CD4-positive, CD25-positive, alpha-beta regulatory T cell (primary cell): ENCODE measurements at places on chromosomes 3 and 15.

DNA sequence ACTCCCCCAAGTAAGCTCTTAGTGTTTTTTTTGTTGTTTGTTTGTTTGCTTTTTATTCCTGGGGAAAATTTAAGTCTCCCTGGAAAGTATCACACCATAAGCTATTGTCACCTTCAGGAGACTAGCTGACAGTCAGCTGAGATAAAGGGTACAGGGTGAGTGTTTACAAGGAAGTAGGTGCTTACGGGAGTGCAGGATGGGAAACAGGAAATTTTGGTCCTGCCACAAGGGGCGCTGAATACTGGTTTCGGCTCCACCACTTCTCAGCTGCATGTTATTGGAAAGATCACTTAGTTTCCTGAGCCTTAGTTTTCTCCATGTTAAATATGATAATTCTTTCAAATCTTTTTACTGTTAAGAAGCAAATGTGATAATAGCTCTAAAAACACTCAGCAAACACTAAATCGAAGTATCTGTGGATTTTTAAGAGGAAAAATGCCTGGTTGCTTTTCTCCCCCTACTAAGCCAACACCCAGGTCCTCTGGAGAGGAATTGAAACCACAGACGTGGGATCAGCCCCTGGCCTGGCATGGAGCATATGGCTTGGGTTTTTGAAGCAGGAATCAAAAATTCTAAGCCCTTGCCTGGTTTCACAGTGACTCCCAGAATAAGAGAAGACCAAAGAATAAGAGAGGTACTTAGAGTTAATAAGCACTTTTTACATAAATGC is 90.7 kb downstream of the SCN11A start:
- peak; percentile 34 for DNase-seq

DNA sequence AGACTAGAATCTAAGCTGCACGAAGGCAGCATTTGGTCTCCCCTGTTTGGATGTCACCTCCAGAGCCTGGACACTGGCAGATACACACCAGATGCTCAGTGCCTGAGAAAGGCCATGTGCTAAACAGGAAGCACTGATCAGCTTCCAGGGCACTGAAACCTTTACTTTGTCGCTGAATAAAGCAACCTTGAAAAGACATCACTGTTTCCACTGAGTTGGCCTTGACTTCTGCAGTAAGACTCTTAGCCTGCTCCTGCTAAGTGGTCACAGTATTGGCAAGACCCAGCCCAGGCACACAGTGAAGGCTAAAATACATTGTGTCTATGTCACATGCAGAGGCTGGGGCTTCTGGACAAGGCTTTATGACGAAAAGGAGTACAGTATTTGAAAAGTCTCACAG is 104.3 kb upstream of the ICE2 start:
- DNase-seq: peak; percentile 62

DNA sequence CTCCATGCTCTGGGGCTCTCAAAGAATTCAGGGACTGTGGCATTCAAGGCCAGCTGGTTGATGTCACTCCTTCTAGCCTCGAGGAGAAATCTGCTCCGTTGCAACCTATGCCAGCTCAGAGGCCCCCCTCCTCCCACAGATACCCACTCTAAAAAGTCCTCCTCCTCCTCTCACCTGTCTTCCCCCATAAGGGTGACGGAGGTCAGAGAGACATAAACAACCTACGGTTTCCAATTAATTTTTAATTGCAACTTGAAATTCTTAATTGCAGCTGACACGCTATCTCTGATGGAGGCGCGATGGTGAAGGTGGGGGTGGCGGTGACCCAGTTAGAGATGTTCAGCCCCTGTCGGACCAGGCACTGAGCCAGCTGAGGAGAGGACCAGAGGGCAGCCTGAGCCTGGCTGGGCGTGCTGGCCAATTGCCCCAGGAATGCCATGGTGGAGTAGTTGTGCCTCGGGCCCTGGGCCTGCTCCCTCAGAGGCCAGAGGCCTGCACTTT is 43.2 kb upstream of the INSYN1 start:
- no peak for DNase-seq

- DNase-seq: no peak
Observed at GRCh38 chr3:46966811-46967210, 9.7 kb downstream of the CCDC12 start.

- DNase-seq: no peak
Observed at GRCh38 chr3:57755368-57755675, 787 bp upstream of the SLMAP start.

DNA sequence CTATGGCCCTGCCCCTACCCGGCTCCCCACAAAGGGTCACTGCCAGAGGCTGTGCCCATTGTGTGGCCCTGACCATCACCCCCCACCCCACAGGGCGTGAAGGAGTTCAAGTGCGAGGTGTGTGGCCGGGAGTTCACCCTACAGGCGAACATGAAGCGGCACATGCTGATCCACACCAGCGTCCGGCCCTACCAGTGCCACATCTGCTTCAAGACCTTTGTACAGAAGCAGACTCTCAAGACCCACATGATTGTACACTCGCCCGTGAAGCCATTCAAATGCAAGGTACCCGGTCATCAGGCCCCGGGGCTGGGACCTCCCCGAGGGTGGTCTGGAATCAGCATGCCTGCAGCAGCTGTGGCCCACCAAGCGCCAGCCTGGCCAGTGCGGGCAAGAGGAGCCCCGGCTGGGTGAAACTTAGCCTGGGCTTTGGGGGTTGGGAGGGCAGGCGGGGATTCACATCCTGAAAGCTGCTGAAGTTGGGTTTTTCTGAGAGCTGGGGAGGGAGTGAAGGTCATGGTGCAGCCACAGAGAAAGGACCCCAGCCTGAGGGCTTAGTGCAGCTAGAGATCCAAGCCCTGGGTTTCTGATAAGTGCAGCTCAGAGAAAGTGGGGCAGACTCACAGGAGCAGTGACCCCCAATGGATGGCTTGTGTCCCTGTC is 29.2 kb downstream of the IDH2 start:
- no peak for DNase-seq

- DNase-seq: no peak
Observed at GRCh38 chr3:179971280-179971679, 65.5 kb downstream of the PEX5L start.

- DNase-seq: no peak
Observed at GRCh38 chr15:22815766-22816165, 22.7 kb upstream of the NIPA2 start.

DNA sequence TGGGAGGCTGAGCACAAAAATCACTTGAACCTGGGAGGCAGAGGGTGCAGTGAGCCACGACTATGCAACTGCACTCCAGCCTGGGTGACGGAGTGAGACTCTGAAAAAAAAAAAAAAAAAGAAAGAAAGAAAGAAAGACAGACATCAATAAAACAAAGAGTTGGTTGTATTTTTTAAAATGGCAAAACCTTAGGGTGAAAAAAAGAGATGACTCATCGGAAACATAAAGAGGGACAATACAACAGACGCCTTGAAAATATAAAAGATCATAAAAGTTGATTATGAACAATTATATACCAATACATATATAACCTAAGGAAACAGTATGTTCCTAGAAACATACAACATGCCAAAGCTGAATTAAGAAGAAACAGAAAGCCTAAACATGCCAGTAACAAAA is 92.8 kb downstream of the SCAPER start:
- DNase-seq: no peak

- DNase-seq: no peak
Observed at GRCh38 chr3:12622335-12622734, 41.6 kb downstream of the RAF1 start.

- DNase-seq: no peak
Observed at GRCh38 chr15:41952013-41952563, 20.3 kb downstream of the EHD4 start.

DNA sequence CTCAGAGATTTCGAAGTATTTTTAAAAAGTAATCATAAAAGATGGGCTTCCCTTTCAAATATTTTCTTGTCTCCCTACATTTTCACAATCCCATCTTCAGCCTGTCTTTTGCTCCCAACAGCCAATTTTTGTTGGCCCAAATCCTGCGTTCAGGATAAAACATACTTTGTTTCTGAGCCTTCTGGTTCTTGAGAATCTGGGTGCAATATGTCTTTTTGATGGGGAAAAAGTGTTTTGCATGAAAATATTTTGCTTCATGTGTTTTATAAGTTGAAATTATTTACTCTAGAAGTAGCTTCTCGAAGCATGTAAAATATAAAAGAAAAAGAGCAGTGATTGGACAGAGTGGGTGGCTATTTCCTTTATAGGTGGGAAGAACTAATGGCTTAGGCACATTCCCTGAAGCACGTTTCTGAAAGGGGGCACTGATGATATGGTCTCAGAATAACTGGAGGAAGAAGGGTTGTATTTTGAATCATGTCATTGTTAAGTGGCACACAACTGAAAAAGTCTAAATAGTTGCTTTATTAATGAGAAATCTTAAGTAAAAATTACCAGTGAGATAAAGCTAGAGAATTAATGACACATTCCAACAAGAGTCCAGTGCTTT is 3.9 kb downstream of the UNC13C start:
- no peak for DNase-seq

DNA sequence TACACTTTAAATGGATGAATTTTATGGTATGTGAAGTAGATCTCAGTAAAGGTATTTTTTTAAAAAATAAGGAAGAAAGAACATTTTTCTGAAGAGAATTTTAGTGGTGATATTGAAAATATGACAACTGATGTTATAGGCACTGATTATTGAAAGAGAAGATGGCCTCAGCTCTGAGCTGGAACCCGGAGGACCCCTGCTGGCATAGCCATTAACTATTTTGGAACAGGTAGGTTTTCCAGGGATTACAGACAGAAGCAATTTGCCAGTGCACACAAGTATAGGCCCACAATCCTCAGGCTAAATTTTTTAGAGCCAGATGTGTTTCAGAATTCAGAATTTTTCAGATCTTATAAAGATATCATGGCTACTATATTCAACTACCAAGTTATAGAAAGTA is 315.9 kb upstream of the GPR149 start:
- no peak for DNase-seq

DNA sequence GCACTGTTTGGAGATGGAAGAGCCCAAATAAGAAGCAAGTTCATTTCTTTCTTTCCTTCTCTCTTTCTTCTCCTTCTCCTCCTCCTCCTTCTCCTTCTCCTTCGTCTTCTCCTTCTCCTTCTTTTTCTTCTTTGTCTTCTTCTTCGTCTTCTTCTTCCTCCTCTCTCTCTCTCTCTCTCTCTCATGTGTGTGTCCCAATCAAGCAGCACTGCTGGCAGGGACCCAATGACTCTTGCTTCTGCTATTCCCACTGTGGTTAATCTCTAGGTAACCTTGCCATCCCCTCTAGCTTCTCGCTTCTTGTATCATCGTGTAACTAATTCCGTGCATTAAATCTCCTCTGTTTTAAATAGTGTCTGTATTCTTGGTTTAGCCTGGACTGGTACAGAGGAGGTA is 26.1 kb upstream of the ZNF280D start:
- DNase-seq: no peak

GRCh38 chr15:78299101-78299930 is at the start of gene SKIC8:
Gene SKIC8 (minus strand): TSS chr15:78299609. CDS start chr15:78295686, 3,923 bp downstream.
- peak; percentile 94 for DNase-seq

DNA sequence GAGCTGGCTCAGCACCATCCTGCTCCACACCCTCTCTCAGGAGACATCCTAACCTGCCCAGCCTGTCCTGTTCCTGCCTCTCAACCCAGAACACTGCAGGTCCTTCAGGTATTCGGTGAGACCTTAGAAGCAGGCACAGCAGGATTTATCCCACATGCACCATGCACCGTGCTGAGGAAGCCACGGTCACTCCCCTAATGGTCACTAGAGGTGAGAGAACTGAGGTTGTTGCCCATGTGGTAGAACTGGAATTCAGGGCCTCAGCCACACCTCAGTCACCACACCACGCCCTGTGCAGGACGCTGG is 36.9 kb downstream of the APBA2 start:
- DNase-seq: no peak

DNA sequence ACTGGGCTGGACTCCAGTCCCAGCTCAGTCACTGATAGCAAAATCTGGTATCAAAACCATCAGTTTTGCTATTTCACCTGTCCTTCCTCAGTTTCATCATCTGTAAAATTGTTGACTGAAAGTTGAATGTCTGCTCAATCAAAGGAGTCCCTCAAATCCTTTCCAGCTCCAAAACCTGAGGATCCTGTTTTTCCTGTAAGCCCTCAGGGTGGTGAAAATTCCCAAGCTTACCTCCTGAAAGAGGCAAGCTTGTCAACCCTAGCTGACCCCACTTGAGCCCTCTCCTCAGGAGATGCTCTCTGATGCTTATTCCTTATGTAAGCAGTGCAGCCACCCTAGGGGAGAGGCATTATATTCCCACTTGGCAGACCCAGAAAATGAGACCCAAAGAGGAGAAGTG is 82.6 kb downstream of the HMG20A start:
- DNase-seq: no peak

GRCh38 chr15:31086344-31086743 is 15.2 kb downstream of the TRPM1 start:
- no peak for DNase-seq

DNA sequence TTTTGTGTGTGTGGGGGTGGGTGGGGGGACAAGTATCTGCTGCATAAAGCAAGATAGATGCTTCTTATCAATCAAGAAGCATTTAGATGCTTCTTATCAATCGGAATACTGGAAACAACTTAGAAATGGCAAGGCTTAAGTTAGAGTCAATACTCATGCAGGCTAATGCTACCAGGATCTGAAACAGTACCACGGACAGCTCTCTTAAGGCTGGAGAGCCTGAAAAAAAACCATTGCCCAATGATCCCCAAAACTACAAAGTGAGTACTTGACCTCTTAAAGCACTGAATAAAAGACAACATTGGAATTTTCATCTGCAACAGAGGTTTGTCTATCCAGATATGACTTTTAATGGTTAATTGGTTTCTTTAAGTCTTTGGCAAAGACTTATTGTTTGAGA is 262.3 kb downstream of the GAP43 start:
- DNase-seq: no peak

DNA sequence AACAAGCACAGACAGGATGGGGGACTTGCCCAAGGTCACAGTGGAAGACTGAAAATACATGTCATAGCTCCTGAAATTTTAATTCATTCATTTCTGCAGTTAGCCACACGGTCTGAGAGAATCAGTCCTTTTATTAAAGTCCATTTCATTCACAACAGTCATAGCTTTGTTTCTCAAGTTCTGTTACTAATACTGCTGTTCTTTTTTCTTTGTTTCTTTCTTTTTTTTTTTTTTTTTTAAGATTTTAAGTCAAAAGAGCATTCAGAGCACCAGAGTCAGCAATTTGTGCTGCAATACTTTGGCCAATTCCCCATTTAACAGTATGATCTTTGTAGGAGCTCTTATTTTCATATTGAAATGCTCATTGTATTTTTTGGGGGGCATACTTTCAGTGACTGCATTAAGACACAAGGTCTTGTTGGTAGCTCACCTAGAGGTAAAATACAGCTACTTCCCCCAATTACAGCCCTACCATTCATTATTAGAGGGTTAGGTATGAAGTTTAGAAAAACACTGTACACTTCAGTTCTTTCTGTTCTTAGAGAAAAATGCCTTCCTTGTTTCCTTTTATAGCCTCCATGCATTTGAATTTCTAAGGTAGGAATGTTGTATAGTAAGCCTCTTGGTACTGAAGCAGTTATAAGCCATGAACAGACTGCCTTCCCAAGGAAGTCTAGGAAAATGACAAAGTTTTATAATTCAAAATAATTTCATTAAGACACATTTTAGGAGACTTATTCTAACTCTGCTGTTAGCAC is 9.6 kb downstream of the GALK2 start:
- no peak for DNase-seq

- no peak for DNase-seq
Observed at GRCh38 chr3:29346828-29347227, 66.0 kb downstream of the RBMS3 start.

- no peak for DNase-seq
Observed at GRCh38 chr3:82378392-82378791, 616.9 kb upstream of the GBE1 start.
